Fibroblast of mammary gland (primary cell): ENCODE measurements at places on chromosomes 3 and 15.

GRCh38 chr3:52846432-52846965 is 11.7 kb upstream of the MUSTN1 start:
- DNase-seq = no peak

GRCh38 chr3:106302451-106303221 is 433.8 kb upstream of the CBLB start:
- DNase-seq = no peak

- no peak for DNase-seq
Observed at GRCh38 chr3:46467562-46467961, 2.9 kb upstream of the LTF start.

GRCh38 chr3:193783166-193783896 is 190.3 kb downstream of the OPA1 start:
- peak; percentile 12 for DNase-seq

GRCh38 chr15:57017024-57017423 is 98.6 kb downstream of the TCF12 start:
- DNase-seq = peak; percentile 33

DNA sequence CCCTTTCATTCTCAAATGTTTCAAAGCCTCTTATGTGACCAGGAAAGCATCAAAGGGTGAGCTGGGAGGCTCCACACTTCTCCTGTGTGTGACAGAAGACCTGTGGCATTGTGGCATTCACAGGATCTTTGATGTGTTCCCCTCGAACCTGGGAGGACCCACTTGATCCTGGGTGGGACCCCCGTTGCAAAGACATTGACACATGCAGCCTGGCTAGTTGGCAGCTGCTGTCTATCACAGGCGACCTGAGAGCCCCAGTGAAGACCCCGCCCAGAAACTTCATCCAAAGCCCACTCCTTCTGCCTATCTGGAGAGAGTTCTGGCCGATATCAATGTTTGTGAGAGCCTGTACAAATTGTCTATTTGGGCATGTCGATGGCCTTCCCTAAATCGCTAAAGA is 140.4 kb upstream of the ATP2B2 start:
- DNase-seq = no peak

- DNase-seq = no peak
Observed at GRCh38 chr15:39251413-39252133, 329.3 kb upstream of the THBS1 start.

GRCh38 chr3:152729906-152730305 is 105.0 kb upstream of the P2RY1 start:
- no peak for DNase-seq

- no peak for DNase-seq
Observed at GRCh38 chr3:101722394-101723173, 1.8 kb upstream of the CEP97 start.

GRCh38 chr3:169619793-169620192 is 43.7 kb downstream of the MECOM start:
- DNase-seq = no peak

DNA sequence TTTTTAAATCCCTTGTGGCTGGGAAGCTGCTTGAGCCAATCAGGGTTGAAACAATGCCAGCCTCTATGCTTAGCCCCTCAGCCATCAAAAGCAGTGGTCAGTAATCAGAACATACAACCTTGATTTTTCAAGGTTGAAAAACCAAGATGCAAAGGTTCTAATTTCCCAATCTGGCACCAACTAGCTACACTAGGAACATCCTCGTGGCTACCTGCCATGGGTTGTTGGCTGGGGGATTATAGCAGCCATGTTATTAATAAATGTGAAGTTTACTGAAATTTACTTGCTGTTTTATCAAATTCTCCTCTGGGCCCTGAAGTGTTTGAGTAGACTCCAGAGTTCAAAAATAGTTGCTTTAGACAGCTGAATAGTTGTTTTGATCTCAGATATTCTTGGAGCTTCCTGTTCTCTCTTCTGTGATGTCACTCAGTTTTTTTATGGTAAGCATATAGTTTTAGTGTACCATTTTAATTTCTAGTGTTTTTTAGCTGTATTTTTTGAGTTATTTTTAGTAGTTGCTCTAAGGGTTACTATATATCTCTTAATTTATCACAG is 31.9 kb downstream of the PCCB start:
- DNase-seq = no peak

GRCh38 chr15:44489464-44489863 is 47.5 kb upstream of the EIF3J start:
- DNase-seq = peak; percentile 91

DNA sequence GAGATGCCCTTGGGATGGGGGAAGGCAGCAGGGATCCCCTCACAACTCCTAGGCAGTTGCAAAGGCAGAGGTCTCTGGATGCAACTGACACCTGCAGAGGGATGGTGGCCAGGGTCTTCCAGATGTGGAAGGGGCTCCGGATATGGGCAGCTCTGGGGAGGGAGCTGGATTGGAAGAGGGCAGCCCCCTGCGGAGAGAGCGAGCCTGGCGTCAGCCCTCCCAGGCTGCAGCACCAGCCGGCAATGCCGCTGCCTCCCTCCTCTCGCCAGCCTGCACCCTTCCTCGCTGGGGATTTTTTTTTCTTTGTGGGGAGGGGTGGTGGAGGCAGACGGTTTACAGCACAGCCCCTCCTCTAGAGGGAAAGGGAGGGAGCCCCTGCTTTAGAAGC is 1.6 kb downstream of the INSYN1 start:
- DNase-seq = no peak

- DNase-seq = no peak
Observed at GRCh38 chr3:7000501-7000900, 139.6 kb downstream of the GRM7 start.

DNA sequence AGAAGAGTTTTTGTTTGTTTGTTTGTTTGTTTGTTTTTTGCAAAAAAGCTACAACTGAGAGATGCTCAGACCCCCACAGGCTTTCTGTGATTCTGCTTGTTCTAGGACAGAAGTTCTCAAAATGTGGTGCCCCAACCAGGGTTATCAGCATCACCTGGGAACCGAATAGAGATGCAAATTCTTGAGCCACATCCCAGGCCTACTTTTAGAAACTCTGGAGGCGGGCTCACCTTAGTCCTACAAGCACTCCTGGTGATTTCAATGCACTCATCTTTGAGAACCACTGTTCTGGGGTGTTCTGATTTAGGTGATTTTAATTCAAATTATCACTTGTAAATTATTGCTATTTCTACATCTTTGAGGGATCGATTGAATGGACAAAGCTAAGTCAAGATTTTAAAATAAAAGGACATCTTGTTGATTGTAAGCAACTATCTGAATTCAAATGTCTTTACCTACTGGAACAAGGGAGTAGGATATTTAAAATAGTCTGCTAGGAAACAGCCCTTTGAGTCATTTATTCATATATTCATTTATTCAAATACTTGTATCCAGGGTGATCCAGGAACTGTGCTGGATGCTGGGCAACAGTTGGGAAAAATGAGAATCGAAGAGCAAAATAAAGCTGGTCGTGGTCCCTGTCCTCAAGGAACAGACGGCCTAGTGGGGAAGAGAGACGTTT is 44.7 kb upstream of the CADPS start:
- DNase-seq = no peak

GRCh38 chr3:186798239-186798874 is 7.9 kb downstream of the RFC4 start:
- no peak for DNase-seq

DNA sequence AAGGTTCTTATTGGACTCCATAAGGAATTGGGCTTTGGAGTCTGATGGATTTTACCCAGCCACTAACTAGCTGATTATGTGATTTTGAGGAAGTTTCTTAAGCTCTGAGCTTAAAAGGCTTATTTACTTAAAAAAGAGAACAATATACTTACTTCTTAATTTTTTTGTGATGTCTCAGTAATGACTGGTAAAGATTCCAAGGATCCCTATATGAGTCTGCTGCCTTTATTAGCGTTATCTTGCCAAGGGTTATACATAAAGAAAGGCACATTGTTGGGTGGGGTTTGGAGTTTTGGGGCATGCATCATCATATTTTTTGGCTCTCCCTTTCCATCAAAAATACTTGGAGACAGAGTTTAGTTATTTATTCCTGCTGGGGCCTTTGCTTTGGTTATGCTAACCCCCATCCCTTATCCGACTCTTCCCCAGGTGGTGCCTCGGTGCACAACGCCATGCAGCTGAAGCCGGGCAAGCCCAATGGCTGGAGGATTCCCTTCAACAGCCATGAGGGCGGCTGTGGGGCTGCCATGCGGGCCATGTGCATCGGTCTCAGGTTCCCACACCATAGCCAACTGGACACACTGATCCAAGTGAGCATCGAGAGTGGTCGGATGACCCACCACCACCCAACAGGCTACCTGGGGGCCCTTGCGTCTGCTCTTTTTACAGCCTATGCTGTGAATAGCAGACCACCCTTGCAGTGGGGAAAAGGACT is 6.7 kb downstream of the ADPRH start:
- peak; percentile 19 for DNase-seq

- peak; percentile 75 for DNase-seq
Observed at GRCh38 chr3:48039487-48040190, 23.4 kb upstream of the MAP4 start.

DNA sequence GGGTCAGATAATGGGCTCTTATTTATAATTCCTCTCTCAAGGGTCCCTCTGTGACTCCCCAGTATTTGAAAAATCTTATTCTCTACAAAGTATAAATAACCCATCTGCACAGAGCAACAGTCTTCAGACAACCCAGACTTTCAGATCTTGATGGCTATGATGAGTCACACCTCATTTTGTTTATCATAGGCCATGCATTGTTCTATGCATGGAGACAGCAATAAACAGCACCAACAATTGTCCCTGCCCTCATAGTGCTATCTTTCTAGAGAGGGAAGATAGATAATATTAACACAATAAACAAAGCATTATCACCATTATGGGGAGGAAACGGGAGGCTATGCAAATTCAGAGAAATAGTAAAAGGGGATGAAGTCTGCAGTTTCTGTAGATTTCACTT is 13.4 kb downstream of the FHIT start:
- no peak for DNase-seq

GRCh38 chr15:59739557-59740186 is 50.6 kb upstream of the BNIP2 start:
- DNase-seq = no peak

DNA sequence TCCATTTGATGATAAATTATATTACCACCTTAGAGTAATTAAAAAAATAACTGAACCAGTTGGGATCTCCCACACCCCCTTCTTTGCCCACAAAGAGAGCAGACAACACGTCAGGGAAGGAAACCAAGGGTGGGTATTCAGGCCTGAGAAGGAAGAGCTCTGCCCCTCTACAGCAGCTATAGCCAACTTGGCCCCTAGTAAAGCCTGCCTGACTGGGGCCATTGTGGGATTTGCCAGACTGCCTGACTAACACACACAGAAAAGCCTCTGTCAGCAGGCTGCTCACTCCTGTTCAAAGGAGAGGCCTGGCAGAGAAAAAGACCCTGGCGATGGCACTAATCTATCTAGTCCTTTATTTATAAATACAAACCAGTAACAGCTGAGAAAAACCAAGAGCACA is 41.4 kb downstream of the ATP8B4 start:
- no peak for DNase-seq

DNA sequence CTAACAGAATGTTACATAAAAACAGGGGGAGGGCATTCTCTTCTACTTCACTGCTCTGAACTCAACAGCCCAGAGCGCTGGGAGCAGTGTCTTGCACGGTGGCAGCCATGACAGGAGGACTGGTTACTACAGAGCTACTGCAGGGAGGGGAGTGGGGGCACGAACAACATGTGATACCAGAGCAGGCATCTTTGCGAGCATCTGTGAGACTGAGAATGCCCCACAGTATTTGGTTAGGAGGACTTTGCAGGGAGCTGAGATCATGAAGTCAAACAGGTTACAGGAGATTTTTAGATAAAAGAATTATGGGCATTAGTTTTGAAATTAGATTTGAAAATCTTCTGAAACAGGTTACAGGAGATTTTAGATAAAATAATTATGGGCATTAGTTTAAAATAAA is 58.8 kb upstream of the GOLGA8B start:
- DNase-seq = no peak

DNA sequence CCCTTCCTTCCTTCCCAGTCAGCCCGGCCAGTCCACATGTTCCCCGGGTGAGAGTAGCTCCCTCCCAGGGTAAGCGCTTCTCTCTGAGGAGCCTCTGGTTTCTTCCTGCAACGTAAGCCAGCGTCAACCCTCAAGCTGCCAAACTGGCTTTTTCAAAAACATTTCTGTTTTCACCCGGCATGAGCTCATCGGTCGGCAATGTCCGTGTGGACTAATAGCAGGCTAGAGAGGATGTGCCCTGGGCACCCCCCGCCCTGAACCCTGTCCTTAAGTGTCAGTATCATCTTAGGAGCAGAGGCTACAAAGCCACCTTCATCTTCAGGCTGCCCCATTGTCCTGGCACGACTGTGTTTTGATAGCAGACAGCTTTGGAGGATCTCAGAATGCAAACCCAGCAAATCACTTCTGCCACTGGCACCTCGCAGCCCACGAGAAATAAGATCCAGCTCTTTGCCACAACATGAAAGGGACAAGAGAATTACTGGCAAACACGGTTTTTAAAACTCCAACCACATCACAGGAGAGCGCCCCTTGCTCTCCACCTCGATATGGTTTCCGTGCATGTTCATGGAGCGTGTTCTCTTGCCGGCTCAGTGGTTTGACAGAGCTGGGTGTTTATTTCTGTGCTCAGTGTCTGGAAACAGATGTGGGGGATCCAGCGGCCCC is 9.9 kb downstream of the ALDH1A3 start:
- DNase-seq = peak; percentile 88

GRCh38 chr3:28022916-28023315 is 218.5 kb upstream of the CMC1 start:
- DNase-seq = no peak

DNA sequence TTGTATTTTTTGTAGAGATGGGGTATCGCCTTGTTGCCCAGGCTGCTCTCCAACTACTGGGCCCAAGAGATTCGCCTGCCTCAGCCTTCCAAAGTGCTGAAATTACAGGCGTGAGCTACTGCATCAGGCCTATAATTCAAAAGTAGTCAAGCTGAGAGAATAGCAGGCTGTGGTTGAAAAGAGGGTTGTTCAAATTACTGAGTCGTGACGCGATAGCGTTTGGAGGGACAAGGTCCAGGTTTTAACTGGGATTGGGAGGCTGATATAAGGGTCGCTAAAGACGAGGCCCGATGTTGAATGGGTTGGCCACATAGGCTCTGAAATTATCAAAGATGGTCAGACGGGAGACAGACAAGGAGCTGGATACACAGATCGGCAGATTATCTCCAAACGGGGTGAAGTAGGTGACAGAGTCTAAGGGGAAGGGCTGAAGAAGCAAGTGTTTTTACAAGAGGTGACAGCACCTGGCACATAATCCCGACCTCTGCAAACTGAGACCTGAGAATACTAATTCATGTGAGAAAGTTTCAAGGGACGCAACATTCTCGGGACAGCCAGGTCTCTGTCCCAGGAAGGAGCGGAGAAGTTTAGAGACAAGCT is 759 bp upstream of the ARID3B start:
- DNase-seq = peak; percentile 57

GRCh38 chr3:150925751-150926201 is 20.5 kb upstream of the MINDY4B start:
- DNase-seq = peak; percentile 16

GRCh38 chr15:41233367-41233771 is 2.3 kb downstream of the CHP1 start:
- peak; percentile 86 for DNase-seq

DNA sequence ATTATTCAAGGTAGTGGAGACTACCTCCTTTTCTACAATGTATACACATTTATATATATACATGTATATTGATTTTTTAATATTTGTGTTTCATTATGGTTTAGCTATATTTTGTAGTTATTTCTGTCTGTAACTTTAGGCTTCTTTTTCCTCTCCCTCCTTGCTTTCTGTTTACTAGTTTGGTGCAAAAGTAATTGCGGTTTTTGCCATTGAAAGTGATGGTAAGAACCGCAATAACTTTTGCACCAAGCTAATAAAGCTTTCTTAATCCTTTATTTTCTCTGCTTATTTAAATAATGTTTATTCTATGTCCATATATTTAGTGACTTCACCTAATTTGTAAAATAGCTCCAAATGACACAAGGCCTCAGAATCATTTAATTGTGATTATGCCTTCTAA is 195.3 kb upstream of the PLSCR5 start:
- no peak for DNase-seq
